ENCODE measurements at places on chromosomes 7 and 10.

GRCh38 chr7:101060992-101061391 is 24.3 kb upstream of the TRIM56 start:
- DNase-seq = no peak

GRCh38 chr10:101878869-101879268 is 35.3 kb upstream of the KCNIP2 start:
- DNase-seq = no peak

GRCh38 chr7:28155964-28156363 is 24.6 kb downstream of the JAZF1 start:
- DNase-seq = no peak

DNA sequence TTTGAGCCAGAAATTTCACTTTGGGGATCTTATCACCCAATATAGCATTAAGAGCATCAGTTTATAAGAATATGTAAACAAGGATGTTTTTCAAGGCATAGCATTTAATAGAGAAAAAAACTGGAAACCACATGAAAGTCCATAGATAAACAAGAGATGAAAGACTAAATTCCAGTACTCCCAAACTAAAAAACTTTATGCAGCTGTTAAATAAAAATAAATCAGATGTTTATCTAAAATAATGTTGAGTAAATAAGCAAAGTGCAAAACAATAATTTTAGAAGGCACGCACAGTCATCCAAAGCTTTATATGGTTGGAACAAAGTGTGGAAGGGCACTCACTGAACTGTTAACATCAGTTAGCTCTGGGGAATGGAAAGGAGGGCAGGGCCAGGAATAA is 21.0 kb downstream of the RNLS start:
- no peak for DNase-seq

DNA sequence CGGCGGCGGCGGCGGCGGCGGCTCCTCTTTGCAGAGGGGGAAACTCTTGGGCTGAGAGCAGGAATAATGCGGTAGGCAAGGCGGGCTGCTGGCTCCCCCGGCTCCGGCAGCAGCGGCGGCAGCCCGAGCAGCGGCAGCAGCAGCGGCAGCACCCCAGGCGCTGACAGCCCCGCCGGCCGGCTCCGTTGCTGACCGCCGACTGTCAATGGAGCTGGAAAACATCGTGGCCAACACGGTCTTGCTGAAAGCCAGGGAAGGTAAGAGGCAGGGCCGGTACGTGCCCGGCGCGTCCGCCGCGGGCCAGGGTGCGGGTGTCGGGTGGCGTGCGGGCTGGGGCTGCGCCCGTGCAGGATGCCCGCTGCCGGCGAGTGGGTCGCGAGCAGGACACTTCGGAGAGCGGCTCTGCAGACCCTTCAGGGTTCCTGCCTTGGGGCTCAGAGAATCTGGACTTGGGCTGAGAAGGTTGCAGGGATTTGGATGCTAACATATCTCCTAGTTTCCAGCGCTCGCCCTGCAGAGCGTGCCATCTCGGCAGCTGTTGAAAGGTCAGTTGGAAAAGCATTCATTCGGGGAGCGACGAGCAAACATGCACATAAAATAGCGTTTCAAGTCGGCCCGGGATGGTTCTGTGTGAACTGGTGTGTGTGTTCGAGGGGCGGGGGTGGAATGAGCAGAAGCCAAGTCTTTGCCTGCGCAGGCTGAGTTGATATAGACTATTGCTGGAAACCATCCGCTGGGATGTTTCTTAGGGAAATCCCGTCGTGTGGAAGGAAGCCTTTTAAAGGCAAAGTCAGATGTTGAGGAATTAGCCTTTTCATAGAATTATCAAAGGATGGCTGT is 562 bp downstream of the GRK5 start:
- no peak for DNase-seq

GRCh38 chr10:52923520-52923919 is 150.9 kb upstream of the MBL2 start:
- DNase-seq = no peak

GRCh38 chr10:64813391-64813790 is 1292.2 kb downstream of the REEP3 start:
- no peak for DNase-seq

DNA sequence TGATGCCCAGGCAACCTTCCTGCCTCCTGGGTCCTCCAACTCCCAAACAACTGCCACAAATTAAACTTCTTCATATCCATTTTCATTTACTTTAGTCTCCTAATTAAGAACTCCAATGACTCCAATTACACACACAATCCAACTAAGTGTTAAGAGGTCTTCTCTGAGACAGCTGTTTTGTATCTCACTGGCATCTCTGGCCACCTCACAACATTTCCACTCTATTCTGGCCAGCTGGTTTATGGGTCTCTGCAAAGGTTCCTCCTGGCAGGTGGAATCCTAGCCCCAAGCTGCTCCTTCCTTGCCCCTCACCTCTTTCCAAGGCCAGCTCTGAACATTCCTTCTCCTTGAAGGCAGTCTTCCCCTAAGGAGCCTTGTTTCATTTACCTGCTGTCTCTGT is 123.1 kb upstream of the HPS1 start:
- DNase-seq = no peak

DNA sequence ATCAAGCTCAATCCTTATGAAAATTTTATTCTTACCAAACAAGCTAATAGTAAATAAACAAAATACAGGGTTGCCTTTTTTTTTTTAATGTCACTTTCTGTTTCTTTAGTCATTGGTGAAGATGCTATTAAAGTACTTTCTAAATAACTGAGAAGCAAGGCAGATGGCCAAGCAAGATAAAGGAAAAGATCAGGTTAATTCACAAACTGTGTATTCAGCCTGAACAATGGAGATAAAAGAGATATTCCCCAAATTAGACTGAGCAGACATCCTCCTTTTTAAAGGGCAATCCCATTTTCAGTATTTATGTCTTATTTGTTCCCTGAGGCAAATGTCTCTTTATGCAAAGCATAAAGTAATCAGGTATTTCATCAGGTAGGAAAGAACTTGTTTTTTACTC is 23.1 kb upstream of the XRCC2 start:
- no peak for DNase-seq

GRCh38 chr10:121854809-121855445 is 72.9 kb downstream of the ATE1 start:
- no peak for DNase-seq

DNA sequence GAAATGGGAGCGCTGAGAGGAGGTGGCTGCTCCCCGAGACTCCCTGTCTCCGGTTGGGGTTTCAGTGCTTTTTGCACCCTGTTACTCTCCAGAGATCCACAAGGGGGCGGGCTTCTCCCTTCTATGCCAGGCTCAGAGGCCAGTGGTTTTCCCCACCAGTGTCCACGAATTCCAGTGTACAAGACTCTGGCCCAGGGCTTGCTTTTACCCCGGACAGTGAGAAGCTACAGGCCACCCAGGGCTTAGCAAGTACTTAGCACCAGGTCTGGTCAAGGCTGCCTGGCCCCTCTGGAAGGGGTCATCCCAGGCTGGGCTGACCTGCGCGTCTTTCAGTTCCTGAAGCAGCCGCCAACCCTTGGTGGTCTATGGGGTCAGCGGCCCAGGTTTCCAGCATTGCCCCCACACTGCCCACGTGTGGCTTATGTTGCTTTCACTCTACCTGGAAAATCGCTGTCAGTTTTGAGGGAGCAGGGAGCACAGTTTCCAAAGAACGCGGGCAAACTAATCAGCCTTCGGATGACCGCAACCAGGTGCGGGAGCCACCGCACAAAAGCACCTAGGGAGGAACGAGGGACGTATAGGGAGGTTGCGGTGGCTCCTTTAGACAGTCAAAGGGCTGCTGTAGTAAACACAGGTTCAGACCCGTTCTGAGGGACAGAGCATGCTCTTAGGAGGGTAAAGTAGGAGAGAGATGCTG is 6.8 kb downstream of the CYP26A1 start:
- DNase-seq = no peak

- DNase-seq = no peak
These were observed 1096.9 kb upstream of the POT1 start for GRCh38 chr7:126026421-126027088.

GRCh38 chr7:130276796-130277762 is 10.4 kb downstream of the CPA2 start:
- no peak for DNase-seq

DNA sequence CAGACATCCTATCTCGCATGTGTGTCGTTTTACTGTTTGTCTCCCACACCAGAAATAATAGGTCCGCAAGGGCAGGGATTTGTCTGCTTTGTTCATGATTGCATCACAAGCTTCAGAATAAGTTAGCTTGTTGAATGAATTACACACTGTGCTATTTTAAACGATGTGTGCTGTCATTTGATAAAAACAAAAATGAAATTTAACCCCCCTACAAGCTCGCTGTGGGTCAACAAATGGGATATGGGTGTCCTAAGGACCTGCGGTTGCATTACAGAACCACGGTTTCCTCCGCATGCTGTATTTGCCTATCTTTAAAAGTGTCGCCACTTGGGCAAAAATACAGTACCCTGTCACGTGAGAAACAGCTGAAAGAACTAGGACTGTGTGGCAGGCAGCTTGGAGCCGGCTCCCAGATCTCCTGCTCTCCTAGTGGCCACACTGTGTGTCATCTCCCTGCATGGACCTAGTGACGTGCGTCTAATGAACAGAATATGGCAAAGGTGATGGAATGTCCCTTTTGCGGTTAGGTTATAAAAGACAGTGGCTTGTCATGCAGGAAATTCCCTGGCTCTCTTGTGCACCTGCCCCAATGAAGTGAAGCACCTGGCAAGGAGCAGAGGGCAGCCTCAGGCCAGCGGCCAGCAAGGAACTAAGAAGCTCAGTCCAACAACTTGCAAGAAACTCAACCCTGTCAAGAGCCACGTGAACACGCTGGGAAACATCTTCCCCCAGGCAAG is 32.9 kb upstream of the CRYGN start:
- no peak for DNase-seq

DNA sequence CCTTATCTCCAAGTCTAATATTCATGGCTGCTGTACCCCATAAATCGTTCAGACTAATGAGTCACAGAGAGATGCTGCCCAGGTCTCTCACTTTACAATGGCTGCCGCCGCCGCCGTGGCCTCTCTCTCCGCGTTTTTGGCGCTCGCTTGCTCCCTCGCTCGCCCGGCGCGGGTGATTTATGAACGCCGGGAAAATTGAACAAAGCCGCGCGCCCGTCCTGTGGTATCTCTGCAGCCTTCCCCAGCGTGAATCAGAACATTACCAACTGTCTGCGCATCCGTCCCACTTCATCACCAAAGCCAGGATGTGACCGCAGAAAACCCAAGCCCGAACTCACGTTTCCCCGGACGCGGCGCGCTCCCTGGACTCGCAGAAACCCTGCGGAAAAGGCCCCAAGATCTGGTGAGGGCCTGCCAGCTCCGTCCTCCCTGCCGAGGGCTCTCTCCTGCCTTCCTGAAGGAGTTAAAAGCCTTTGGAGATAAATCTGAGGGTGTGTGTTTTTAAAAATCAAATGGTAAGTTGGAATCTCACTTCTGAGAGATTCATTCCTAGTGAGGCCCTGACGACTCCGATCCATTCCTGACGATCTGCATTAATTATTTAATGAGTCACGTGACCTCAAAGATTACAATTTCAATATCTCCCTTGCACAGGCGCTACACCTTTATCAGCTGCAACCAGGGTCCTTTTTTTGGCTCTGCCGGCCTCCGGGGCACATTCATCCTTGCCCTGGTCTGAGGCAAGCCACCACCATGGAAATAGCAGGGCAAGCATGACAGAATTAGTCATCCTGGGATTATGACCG is 6.3 kb downstream of the HOXA4 start:
- DNase-seq = no peak

- no peak for DNase-seq
These were observed 511.1 kb downstream of the ZNF37A start for GRCh38 chr10:38605153-38605661.

DNA sequence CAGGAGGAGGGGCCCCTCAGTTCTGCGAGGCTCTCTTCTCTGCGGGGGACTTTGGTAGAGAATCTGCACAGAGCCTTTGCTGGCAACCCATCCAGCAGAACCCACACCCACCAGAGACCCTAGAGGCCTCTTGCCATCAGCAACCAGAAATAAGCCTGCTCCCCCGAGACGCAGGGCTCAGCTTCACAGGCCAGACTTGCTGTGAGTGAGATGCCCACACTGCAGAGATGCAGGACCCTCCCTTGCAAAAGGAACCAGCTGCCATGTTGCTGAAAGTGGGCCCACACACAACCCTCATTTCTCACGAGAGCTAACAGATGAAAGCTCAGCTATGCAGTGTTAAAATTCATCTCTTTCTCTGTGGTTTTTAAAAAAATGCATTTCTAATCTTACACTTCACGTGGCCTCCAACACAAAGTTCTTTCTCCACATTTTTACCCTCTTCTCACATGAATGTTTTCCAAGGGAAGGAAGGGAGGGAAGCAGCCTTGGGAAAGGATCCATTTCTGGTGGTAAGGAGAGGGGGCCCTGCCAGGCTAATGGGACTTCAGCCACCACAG is 171.6 kb downstream of the CCDC3 start:
- DNase-seq = no peak

DNA sequence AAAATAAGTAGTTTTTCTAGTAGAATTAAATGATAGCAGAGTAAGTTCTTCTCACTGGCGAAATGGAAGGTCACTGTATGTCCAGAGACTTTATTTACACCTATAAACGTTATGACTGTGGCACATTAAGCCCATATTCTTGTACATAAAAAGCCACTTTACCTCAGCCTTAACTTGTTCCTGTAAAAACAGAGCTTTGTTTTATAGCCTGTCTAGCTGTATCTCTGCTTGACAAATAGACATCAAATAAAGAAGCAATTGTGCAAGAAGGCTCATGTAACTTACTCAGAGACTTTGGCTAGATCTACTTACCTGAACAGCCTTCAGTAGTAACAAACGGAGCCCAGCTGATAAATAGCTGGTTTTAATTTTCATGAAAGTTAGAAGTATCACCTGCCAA is 324.1 kb upstream of the BMPER start:
- no peak for DNase-seq

- DNase-seq = no peak
These were observed 54.9 kb upstream of the ZMIZ2 start for GRCh38 chr7:44693641-44694313.

DNA sequence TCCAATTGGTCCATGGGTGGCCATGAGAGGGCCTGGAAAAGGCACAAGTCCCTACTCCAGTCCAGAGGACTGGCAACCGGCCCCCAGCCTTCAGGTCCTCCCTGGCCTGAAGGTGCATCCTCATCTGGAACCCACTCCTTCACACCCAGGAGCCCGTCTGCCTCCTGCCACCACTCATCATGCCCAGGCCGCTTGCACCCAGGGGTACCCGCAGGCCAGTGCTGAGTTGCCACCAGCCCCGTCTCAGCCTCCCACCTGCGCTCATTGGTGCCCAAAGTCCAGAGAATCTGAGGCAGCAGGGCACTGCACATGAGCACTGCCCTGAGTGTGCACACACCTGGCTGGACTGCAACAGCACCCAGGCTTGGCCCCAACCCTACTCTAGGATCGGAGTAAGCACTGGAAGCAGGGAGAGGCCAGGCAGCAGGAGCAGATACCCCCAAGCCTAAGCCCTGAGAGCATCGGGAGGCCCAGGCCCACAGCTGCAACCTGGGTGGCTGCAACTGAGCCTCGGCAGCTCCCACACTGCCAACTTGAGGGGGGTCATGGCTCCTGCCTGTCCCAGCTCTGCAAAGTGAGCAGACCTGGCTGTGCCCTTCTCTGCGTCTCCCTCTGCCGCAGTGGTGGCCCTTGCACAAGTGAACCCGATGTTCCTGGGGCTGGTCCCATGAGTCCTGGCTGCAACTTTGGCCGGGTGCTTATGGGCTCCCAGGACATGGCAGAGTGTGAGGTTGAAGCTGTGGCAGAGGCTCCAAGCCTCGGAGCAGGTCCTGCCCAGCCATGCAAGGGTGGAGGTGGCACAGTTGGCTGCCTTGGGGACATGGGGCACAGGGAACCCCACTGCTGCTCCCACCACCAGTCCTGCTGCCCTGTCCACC is 44.3 kb downstream of the TCERG1L start:
- no peak for DNase-seq
